ENCODE measurements at places on chromosomes 1 and 21. TPM values are rescaled to one million over a fixed set of nuclear protein-coding genes. Genes with fewer than 3 reads are reported as not detected.

GSTM1 gene
- not detected for total RNA-seq

LCE3D gene
- not detected for total RNA-seq

VANGL2 gene
- total RNA-seq = 0.28 TPM

CFHR4 gene
- total RNA-seq = not detected

FASLG gene
- total RNA-seq = not detected

TTC22 gene
- total RNA-seq = not detected

AKR1A1 gene
- total RNA-seq = 131 TPM

OR2L5 gene
- not detected for total RNA-seq

TXLNA gene
- 108 TPM for total RNA-seq

HLX gene
- total RNA-seq = 18.9 TPM

RAB3B gene
- 38.3 TPM for total RNA-seq

UBAP2L gene
- total RNA-seq = 37.5 TPM

RUNX3 gene
- not detected for total RNA-seq

CAPN8 gene
- total RNA-seq = 0.28 TPM

NCMAP gene
- not detected for total RNA-seq

TMPRSS15 gene
- total RNA-seq = not detected

VHLL gene
- total RNA-seq = not detected

HJV gene
- total RNA-seq = not detected

CRP gene
- not detected for total RNA-seq

RIIAD1 gene
- not detected for total RNA-seq

ANKRD35 gene
- total RNA-seq = 0.85 TPM

PAQR6 gene
- total RNA-seq = 0.19 TPM

PBX1 gene
- total RNA-seq = 11.3 TPM

S100A8 gene
- not detected for total RNA-seq

C1orf141 gene
- total RNA-seq = not detected

OPTC gene
- not detected for total RNA-seq

Measured in regular cardiac myocyte (primary cell).